H4 (cell line): ENCODE measurements at places on chromosomes 12 and 14. TPM values are rescaled to one million over a fixed set of nuclear protein-coding genes. Genes with fewer than 3 reads are reported as not detected.
A peak's percentile ranks its signal among the peaks of the same experiment; 100 is the strongest.

GRCh38 chr14:74804219-74804825, 41.2 kb downstream of the YLPM1 start:
- no peak for DNase-seq

- no peak for DNase-seq
These were observed 16.6 kb downstream of the PGAM5 start for GRCh38 chr12:132727091-132727794.

DNA sequence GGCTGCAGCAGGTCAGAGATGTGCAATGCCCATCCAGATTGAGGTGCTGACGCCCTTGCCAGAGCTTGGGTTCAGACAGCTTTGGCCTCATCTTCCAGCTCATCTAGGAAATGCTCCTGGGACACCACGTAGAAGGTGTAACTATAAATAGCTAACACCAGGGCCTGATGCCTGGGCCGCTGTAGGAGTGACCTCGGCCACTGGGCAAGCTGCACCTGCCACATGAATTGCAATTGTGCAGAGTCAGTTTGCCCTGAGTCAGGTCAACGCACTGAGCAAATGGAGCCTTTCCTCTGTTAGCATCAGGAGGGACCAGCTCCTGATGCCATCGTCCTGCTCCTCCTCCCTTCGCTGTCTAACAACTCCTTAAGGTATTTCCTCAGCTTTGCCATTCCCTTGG, 17.4 kb upstream of the DNM1L start:
- DNase-seq: no peak

DNA sequence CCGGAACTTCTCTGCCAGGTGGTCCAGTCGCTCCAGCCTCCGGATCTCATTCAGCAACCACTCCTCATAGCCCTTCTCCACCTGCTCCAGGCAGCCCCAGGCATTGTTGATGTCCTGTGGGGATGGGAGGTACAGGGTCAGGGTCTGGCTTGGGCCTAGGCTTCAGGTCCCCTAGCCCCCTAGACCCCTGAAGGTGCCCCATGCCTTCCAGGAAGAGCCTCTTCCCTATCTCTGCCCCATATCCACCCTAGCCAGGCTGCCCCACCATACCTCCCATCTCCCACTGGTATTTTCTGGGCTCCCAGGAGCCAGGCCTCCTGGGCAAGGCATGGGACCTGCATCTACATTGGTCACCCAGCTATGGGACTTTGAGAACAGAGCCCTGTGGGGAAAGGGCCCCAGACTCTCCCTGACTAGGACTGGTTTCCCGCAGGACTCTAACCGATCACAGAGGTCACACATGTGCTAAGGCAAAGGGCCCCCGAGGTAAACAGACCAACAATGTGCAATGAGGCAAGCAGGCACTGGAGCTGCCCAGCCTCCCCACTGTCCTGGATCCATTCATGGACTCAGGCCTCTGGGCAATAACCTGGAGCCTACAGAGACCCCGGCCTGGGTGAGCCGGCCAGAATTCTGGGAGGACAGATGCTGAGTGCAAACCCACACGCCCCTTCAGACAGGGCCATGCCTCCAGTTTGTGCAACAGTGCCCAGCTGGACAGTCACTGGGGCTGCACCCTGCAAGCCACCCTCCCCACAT, 88.8 kb downstream of the ACTN1 start:
- DNase-seq: no peak

GRCh38 chr12:120207227-120207626, 6.3 kb upstream of the RPLP0 start:
- no peak for DNase-seq

DNA sequence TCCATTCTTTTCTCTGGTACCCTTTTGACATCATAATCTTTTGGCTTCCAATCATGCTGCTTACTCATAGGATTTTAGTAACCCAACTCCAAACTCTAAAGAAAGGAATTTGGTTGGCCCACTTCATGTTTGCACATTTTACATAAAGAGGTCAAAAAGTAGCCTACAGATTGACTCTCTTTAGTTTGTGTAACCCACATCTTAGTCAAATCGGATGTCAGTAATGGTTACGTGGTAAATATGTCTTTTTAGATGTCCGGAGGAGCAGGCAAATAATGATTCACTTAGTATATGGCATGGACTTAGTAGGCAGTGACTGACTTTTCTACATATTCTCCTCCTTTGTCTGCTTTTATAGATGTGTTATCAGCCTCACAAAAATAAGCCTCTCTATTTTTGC, 711.6 kb upstream of the FOXG1 start:
- DNase-seq: no peak

- peak; percentile 13 for DNase-seq
These were observed 230.1 kb downstream of the ANO6 start for GRCh38 chr12:45446013-45446412.

GRCh38 chr12:64178122-64178521, 44.0 kb downstream of the KICS2 start:
- DNase-seq: no peak

DNA sequence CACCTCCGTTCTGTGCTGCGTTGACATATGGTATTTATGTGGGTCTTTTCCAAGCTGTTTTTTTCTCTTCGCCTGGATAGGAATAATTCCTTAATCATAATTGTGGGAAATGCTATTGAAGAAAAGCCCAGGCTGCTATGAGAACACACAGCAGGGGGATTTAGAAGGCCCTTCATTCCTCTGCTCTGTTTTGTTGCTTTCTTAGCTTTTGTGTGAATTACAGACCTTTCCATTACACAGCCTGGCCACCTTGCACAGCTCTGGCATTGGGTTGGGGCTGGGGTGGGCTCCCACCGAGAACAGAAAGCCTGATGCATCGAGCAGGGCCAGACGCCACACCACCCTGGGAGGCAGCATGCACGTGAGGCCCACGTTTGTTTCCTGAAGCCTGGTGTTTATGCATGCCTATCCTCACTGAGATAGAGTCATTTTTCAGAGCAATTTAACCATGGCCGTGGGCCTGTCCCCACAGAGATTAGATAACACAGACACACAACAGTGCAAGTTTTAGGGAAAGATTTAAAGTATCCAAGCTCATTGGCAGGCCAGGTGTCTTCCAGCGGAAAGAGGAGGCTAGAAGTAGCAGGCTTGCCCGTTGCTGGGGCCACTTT, 287.6 kb upstream of the PWP1 start:
- no peak for DNase-seq

TRMT5 gene
- total RNA-seq: 18.6 and 29.4 TPM in 2 replicates

SOS2 gene
- total RNA-seq: 13.4 and 16.8 TPM in 2 replicates

SSPN gene
- total RNA-seq: 0.31 and 1.0 TPM in 2 replicates

DTX1 gene
- total RNA-seq: 1.3 and 2.8 TPM in 2 replicates
